HT1080 (cell line): ENCODE measurements at places on chromosomes 12 and 14. TPM values are rescaled to one million over a fixed set of nuclear protein-coding genes. Genes with fewer than 3 reads are reported as not detected.

GUCY2C gene
- 0.17 TPM in 1 of 2 replicates, not detected in the other for total RNA-seq

GRCh38 chr12:120529641-120530417 lies 871 bp upstream of the COQ5 start:
- peak; percentile 59 for DNase-seq

DNA sequence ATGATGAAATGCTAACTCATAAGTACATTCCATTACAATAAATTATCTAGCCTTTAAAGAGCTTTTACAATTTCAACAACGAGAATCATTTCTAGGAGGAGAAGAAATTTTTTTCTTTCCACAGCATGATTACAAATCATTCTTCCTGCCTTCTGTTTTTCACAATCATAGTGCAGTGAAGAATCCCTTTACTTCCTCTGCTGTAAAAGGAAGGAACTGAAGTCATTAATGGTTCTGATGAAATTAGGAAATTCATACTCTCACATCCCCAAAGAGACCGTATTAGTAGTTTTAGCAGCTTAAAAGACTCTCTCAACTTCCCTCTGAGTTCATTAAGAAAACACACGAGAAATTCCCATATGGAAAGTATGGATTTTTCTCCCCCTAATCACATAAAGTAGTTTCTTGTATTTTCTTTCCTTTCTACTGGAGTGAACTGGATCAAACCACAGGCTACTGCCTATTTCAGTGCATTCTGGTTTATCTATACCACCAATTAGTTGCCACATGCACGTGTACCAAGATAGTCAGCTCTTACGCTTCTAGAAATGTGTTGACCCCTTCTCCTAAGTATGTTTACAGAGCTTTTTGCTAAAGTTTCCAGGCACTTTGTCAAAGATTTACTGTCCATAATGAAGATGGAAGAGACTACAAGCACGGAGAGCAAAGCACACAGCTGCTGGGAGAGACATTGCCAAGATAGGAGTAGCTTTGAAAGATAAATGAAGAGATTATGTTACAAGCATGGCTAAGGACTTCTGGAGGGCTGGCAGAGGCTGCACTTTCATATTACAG lies 58.9 kb upstream of the KITLG start:
- no peak for DNase-seq

GRCh38 chr12:31726575-31726974 lies 2.2 kb downstream of the AMN1 start:
- DNase-seq = no peak

PRB2 gene
- total RNA-seq = not detected in 2 replicates

DNA sequence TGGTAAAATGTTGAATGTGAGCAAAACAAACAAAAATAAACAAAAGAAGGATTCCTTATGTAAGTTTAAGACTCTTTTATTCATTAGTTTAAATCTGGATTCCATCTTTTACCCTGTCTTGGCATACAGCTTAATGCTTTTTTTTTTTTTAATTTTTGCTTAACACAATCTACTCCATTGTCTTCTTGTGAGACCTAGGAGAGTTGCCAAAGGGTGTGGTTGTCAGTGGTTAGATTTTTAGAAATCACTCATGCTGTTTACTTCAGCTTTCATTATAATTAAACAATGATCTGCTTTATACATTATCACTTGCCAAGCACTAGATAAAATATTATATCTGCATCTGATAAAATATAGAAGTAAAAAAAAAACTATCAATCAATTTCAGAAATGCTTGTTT lies 77.7 kb upstream of the KITLG start:
- peak; percentile 75 for DNase-seq

TNFRSF1A gene
- total RNA-seq = 124 and 209 TPM in 2 replicates

GRCh38 chr14:47008732-47009131 lies 357.2 kb upstream of the RPL10L start:
- no peak for DNase-seq

DNA sequence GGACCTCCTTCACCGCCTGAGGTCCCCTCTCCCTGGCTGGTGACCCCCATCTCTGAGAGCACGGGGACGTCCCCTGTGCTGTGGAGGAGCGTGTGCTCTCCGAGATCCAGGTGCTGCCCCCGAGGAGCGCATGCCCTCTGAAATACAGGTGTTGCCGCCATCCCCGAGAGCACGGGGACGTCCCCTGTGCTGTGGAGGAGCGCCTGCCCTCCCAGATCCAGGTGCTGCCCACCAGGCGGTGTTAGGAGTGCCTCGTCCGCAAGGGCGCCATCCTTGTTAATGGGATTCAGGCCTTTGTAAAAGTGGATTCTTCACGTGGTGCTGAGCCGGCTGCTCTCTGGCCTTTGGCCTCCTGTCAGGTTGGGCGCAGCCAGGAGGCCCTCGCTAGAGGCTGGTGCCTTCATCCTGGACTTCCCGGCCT lies 10.1 kb downstream of the NOC4L start:
- DNase-seq = no peak

ZNF219 gene
- total RNA-seq = 15.0 and 18.7 TPM in 2 replicates

DNA sequence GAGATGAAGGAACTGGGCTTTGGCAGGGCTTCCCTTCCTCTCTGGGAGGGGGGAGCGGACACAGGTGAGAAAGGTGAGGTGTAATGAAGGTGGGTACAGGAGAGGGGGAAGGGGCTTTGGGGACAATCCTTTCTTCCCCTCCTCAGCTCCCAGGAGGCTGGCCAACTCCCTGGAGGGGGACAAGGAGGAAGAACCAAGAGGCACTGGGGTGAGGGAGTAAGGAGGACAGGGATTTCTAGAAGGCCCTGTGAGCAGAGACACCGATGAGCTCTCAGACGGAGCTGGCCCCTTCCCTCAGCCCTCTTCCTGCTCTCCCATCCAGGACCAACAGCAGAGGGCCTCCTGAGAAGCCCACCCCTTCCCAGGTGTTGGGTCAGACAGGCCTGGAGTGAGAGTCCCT lies 53.4 kb downstream of the PLEKHG3 start:
- no peak for DNase-seq

GRCh38 chr12:117686911-117687377 lies 281.8 kb downstream of the KSR2 start:
- peak; percentile 74 for DNase-seq

GRCh38 chr12:10069099-10069498 lies 29.7 kb downstream of the CLEC1A start:
- peak; percentile 42 for DNase-seq

DNA sequence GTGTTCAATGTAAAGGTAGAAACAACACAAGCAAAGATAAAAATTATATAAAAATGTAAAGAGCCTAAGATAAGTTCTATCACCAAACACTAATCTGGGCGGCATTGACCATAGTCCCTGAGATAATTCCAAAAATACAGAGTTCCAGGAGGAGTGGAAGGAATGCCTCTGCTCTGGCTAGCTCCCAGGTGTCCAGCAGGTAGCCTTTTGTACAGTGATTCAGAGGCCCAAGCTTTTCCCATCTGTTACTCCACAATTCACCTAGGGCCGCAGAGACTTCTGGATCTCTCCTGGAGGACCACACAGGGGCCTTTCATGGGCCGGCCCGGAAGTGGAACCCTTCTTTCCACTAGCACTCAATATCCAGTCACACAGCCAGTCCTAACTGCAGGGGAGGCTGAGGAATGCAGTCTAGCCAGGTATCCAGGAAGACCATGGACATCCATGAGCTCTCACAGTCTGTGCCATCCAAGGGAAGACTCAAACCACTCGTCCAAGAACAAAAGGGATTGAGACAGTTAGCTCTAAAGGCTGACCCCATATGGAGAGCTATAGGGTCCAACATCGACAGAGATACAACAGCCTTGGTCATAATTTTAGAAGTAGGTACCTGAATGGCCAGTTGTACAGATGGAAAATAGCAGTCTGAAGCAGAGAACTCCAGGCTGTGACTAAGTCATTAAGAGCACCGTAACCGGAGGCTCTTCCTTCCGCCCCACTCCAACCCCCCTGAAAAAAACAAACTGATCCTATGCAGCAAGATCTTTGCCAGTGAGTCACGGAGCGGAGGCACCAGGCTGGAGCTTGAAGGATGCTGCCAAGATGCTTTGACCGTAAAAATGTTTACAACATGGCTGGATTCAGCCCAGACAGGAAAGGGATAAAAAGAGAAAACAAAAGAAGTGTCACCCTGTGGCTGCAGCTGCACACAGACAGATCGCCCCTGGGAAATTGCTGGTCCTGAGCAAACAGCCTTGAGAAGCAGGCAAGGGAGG lies 204.8 kb downstream of the NUAK1 start:
- peak; percentile 97 for DNase-seq

GRCh38 chr14:95061317-95062093 lies 95.8 kb downstream of the DICER1 start:
- no peak for DNase-seq

- DNase-seq = no peak
Measured at GRCh38 chr12:128977441-128977840, 124.2 kb downstream of the GLT1D1 start.

- no peak for DNase-seq
Measured at GRCh38 chr12:76346236-76346635, 2.0 kb downstream of the BBS10 start.

DNA sequence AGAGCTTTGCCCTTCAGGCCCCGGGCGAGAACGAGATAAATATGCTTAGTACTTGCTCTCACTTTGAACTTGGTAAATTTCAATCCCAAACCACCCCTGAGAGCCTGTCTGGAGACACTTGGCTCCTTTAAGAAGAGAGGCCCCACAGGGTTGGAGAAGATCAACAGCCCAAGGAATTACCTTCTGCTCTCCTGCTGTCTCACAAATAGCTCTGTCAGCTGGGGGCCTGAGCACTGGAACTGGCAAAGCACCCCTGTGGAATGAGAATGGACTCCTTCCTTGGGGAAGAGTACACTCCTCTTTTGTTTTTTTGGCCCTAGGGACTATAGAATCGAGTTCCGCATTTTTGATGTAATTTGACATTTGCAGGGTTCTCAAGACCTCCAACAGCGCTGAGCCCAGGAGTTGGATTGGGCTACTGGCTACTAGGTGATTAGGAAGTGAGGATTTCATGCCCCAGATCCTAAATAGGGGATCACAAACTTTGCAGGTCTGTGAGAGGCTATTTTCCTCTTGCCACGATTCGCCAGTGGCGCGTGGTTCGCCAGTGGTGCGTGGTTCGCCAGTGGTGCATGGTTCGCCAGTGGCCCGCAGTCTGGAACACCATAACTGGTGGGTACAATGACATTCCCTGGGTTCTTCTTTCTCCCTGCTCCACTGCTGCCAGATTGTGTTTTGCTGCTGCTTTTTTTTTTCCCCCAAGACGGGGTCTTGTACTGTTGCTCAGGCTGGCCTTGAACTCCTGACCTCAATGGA lies 17.8 kb upstream of the MEG3 start:
- DNase-seq = no peak

KLRC1 gene
- total RNA-seq = 0.71 TPM in 1 of 2 replicates, not detected in the other

GRCh38 chr14:20662968-20663732 lies 21.2 kb upstream of the RNASE4 start:
- peak; percentile 94 for DNase-seq

GRCh38 chr14:71803539-71804260 lies 128.5 kb upstream of the RGS6 start:
- peak; percentile 30 for DNase-seq

- DNase-seq = no peak
Measured at GRCh38 chr12:103933237-103933636, 3.0 kb downstream of the HSP90B1 start.

LTB4R gene
- 3.8 and 6.5 TPM in 2 replicates for total RNA-seq

DNA sequence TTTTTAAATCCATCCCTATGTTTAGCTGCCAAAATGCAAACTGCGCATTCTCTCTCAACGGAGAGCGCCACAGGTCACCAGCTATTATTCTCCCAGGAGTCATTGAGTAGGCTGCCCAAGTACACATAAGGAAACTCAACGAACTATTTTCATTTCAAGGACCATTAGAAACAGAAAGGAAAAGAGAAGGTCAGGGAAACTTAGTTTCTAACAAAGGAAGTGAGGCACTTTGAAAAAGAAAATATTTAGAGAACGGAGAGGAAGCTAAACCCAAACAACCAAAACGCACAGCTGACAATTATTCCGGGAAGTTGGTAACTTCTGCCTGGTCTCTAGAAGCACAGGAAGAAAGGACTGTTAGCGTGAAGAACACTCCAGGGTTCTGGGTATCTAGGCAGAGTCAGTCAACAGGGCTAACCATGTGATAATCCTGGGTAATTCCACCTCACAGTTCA lies 23.5 kb downstream of the GPHB5 start:
- DNase-seq = no peak

DNA sequence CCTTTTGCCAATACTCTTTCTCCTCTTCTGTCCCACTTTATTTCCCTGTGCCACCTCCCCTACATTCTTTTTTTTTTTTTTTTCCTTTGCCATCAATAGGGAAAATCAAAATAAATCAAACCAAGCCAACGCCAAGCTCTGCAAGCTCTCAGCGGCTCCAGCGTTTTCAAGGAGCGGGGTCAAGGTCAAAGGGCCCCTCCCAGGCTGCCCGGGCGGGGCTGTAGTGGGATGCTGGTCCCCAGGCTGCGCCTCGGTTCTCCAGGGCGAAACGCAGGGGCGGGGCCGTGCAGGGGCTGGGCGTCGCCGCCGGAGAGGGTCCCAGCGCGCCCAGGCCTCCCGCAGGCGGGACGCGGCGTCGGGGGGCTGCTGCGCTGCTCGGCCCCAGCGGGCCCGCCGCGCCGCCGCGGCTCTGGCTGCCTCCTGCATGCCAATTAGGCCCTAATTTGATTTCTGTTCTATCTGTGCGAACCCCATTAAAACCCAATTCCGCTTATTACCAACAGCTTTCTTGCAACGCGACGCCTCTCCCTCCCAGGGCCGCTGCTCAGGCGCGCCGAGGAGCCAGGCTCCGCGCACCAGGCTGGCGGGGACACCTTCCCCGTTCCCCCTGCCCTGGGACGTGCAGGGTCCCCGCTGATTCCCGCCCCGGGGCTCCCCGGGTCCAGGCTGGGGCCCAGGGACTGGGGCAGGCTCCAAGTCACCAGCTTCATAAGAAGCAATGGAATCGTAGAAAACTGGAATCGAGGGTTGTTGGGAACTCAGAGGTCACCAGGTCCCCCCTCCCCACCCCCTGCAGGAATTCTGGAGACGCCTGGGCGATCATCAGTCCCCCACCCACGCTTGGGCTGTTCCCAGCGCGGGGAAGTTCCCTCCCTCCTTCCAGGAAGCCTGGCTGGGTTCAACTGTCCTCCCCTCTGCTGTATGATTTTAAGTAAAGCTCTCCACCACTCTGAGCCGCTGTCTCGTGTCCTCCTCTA lies 50.7 kb upstream of the MAP1LC3B2 start:
- no peak for DNase-seq

DNA sequence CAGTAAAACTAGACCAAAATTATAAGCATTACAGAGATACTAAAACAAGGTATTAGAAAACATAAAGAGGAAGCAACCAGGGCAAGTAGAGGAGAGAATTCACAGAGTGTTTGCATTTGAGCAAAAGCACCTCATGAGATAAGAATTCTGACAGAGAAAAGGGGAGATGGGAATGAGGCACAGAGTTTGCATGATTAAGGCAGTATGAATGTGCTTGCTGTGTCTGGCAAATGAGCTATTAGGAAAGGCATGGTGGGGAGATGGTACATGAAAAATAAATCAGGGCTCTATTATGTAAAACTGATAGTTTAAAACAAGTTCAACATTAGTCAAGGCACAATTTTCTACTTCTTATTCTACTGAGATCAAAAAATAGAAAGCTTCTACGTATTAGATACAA lies 23.1 kb downstream of the GARIN6 start:
- no peak for DNase-seq

DNA sequence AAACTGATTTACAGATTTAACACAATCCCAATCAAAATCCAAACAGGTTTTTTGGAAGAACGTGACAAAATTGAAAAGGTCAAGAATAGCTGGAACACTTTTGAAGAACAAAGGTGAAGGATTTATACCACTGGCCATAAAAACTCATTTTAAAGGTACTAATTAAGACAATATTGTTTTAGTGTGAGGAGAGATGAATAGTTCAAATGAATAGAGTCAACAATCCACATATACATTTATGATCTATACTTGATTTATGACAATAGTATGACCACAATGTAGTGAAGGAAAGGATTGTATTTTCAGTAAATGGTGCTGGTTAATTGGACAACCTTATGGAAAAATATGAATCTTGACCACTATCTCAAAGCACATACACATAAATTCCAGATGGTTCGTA lies 29.3 kb downstream of the CCDC175 start:
- no peak for DNase-seq
